Osteocyte (in vitro differentiated cells): ENCODE measurements at places on chromosomes 2 and 18.
A peak's percentile ranks its signal among the peaks of the same experiment; 100 is the strongest.

DNA sequence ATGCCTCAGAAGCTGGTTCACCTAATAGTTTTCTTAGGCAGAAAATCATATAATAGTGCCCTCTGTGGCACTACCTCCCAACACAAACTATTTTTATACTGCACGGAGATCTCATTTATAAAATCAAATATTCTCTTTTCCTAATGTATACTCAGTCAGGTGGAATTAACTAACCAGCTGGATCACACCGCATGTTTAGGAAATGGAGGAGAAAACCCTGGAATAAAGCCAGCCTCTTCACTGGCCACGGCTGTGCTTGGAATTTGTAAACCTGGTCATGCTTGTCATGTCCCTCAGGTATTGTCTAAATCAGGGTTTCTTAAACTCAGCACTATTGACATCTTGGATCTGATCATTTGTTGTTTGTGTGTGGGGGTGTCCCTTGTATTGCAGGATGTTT is 85.6 kb downstream of the DOCK10 start:
- DNase-seq, result no peak

DNA sequence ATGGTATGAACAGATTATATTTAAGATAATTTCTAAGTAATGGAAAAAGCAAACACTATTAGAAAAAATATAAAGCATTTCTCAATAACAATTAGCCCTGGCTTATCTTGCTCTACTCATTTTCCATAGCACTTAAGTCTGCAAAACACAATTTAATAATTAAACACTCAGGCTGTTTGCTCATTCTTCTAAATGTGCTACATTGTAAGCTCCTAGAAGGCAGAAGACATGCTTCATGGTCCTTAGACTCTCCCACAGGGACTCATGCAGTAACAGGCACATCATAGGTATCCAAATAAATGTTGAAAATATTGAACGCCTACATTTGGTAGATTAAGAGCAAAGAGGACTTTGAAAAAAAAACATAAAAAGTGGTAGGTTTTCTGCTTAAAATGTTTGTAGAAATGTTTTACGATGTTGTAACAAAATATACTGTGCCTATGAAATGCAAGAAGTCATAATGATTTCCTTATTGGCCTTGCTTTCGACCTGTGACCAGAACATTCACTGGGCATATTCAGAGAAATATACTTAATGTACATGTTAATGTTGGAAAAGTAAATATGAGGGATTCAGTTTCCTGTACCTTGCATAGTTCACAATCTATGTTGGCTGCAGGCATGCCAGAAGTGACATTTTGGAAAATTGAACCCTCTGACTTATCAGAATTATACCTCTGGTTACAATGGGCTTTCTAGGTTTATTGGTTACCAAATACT is 27.2 kb downstream of the G6PC2 start:
- DNase-seq, result no peak

- no peak for DNase-seq
These were observed 70.4 kb downstream of the CWC22 start for GRCh38 chr2:179936654-179937053.

DNA sequence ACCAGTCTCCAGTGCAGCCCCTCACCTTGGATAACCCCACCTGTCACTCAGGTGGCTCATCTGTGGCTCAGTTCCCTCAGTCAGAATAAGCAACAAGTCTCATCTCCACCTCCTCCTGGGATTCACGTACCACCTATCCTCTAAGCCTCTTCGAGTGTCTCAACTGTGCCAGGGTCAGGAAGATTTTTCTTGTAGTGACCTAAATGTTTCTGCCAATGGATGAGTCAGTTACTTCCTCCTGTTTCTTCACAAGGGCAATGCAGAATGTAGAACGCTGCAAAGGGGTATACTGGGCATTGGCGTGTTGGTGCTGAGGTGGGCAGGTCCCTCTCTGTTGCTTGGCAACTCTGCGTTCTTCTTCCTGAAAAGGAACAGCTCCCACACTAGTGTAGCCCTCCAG is 213.3 kb upstream of the CXCR4 start:
- no peak for DNase-seq

DNA sequence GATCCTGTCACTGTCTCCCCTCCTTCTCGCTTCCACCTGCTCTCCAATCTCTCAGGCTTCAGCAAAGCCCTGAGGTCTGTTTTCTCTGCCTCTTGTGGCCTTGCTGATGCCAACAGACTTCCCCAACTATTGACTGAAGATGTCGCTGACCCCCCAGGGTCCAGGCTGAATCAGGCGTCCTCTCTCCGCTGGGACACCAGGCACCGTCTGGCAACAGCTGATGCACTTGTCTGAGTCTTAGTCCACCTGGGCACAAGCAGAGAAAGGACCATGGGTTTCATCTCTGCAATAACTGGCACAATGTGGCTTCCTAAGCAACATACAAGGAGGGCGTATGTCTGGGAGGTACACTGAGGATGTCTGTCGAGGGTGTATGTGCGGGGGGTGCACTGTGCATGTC is 248.7 kb upstream of the MYT1L start:
- peak; percentile 66 for DNase-seq

GRCh38 chr2:201852462-201852861 is 46.1 kb downstream of the CDK15 start:
- DNase-seq, result no peak

- DNase-seq, result peak; percentile 78
These were observed 76.7 kb upstream of the SNTG2 start for GRCh38 chr2:873651-874580.

- no peak for DNase-seq
These were observed 12.7 kb upstream of the CDH2 start for GRCh38 chr18:28189400-28190239.

DNA sequence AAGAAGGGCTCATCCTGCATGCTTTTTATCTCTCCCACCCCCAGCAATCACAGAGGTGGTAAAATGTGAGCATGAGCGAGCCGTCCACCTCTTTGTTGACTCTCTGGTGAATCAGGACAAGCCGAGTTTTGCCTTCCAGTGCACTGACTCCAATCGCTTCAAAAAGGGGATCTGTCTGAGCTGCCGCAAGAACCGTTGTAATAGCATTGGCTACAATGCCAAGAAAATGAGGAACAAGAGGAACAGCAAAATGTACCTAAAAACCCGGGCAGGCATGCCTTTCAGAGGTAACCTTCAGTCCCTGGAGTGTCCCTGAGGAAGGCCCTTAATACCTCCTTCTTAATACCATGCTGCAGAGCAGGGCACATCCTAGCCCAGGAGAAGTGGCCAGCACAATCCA is 19.5 kb downstream of the LIPG start:
- DNase-seq, result no peak

DNA sequence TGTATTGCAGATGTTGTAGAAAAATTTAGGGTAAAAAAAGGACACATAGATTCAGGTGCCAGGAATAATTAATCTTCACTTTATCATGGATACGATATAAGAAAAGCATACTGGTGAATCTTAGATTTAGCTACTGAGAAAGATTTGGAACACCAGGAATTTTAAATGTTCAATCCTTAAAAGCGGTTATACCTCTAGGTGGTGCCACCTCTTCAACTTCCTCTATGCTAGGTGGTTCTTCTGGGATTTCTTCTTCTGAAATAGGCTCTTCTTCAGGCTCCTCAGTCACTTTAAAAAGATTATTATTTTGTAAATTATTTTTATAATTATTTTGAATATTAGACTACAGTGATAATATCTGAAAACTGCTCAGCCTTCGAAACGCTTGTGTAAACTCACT is 133.1 kb downstream of the TTN start:
- no peak for DNase-seq

DNA sequence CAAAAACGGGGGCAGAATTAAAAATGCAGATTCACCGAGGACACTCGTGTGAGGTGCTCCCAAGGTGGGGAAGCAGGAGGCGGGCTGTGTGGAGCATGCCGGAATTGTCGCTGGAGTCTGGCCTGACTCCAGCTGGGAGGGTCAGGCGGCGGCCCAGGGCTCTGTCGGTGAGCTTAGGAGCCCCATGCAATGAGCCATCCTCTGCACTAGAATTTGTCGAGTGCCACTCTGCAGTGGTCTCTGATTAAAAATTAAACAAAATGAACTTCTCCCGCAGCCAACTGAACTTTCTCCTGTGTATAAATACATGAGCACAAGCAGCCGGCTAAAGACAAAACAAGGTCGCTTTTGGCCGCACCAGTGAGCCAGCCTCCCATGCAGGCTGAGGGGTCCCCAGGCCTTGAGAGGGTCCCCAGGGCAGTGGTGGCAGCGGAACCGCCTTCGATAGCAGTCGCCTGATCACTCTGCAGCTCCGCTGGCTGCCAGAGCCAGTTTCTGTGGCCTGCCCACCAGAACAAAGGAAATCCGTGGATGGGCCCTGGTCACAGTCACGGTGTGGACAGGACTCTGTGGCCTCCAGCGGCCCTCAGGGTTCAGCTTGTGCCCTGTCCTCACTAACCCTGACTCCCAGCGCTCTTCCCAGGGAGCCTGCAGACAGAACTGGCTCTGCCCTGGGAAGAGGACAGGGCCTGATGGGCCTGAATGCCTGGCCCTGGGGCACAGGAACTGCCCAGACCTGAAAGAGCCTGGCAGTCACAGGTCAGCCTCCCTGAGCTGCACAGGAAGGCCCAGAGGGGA is 201.3 kb downstream of the EIPR1 start:
- no peak for DNase-seq
